Vagina (tissue), 2 donors: ENCODE measurements at places on chromosomes 12 and 14.

- no peak for DNase-seq
These were observed 193.0 kb downstream of the CRADD start for GRCh38 chr12:93870020-93870795.

GRCh38 chr14:95432144-95433093, 84.0 kb downstream of the SYNE3 start:
- DNase-seq, result no peak

DNA sequence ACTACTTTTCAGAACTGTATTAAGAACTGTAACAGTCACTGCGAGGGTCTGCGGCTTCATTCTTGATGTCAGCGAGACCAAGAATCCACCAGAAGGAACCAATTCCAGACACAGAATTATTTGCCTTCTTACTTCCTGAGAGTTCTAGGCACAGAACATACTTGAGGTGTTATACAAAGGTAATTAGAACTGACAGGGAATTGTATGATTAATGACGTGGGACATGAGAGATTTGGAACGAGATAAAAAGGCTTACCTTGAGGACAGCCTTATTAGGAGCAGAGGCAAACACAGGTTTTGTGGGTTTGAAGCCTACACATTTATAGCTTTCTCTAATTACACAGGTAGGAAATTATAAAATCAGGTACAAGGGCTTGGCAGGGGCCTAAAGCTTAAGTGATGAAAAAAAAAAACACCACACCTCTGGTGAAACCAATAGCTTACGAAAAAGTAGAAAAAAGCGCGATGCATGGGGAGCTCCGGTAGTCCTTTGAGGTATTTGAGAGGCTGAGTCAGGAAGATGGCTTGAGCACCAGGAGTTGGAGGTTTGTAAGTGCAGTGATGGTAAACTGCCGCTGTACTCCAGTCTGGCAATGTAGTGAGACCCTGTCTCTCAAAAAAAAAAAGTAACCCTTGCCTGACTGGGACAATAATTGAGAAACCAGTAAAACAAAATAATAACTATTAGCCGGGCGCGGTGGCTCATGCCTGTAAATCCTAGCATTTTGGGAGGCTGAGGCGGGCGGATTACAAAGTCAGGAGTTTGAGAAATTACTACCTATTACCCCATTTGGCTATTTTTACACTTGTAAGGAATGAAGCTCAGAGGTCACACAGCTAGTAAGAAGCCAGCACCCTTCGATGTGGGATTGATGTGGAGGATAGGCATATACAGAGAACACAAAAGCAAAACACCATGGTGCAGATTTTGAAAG, 795 bp upstream of the ACOT2 start:
- no peak for DNase-seq

GRCh38 chr12:5451251-5451650, 19.3 kb downstream of the NTF3 start:
- no peak for DNase-seq

DNA sequence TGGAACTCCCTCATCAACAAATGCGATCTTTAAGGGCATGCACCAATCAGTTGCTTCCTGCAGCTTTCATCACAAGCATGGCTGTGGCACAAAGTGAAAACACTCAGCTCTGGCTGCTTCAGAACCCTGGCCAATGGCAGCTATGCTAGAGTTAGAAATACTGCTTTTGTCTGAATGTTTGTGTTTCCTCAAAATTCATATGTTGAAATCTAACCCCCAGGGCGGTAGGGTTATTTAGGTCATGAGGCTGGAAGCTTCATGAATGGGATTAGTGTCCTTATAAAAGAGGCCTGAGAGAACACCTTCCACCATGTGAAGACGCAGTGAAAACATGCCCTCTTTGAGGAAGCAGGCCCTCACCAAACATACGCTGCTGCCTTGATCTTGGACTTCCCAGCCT, 453.9 kb downstream of the SNAPC1 start:
- no peak for DNase-seq

DNA sequence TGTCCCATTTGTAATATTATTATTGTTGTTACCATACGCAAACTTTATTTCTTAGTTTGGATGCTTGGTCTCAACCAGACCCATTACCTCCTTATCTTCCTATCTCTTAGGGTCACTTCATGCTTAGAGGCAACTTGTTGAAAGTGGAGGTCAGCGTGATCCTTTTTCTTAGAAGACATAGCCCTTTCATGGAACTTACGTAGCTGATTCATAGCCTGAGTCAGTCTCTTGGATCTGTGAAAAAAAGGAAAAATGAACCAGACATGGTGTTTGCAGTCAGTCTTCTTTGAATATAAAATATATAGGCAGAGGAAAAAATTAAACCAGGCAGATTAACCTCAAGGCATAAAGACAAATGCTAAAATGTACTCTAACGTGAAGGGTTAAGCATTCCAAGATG, 613.7 kb downstream of the DIO2 start:
- no peak for DNase-seq

- no peak for DNase-seq
These were observed 51.4 kb downstream of the GRIP1 start for GRCh38 chr12:66627270-66627987.
